ENCODE measurements at places on chromosomes 1 and 21.

GRCh38 chr1:2050461-2050792, 216 bp downstream of the PRKCZ start:
- no peak for DNase-seq

DNA sequence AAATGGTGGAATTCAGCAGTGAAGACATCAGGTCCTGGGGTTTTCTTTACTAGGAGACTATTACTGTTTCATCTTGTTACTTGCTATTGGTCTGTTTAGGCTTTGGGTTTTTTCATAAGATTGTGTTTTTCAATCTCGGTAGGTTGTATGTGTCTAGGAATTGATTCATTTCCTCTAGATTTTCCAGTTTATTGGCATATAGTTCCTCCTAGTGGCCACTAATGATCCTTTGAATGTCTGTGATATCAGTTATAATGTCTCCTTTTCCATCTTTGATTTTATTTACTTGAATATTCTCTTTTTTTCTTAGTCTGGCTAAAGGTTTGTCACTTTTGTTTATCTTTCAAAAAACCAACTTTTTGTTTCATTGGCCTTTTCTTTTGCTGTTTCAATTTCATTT, 233.0 kb downstream of the RWDD3 start:
- no peak for DNase-seq

- DNase-seq: no peak
These were observed 10.6 kb downstream of the CNR2 start for GRCh38 chr1:23902321-23903278.

- no peak for DNase-seq
These were observed 316.9 kb upstream of the ADGRL4 start for GRCh38 chr1:79323239-79324025.

- DNase-seq: no peak
These were observed 76.1 kb downstream of the SIPA1L2 start for GRCh38 chr1:232553809-232554208.

- no peak for DNase-seq
These were observed 1.2 kb downstream of the PLA2G4A start for GRCh38 chr1:186829686-186830587.

GRCh38 chr1:86419277-86419903, 4.6 kb upstream of the CLCA2 start:
- DNase-seq: no peak

- no peak for DNase-seq
These were observed 6.0 kb downstream of the FNBP1L start for GRCh38 chr1:93453911-93454310.

DNA sequence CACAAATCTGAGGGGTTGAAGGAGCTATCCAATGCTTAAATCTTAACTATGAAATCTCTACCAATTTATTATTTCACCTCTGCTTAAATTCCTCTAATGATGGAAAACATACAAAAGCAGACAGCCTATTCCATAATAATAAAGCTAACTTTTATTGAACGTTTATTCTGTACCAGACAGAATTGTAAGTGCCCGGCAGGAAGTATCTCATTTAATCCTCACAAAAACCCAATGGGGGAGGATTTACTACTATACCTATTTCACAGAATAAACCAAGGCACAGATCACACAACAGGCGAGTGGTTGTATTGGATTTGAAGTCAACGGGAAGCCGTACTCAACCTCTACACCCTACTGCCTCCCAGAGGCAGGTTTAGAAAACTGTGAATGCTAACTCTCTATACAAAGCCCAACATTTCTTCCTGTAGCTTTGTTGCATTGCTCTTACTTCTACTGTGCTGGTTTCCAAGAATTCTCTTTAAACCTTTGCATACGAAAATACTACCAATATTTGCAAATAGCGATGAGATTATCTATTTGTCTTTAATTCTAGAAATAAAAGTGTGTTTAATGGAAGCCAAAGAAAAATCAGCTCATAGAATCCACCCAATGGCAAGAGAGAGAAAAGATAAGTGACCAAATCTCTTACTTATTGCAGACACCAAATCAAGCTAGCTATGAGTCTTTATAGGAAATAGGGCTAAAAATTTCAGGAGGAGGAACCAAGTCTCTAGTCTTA, 33.5 kb upstream of the C1orf53 start:
- no peak for DNase-seq

DNA sequence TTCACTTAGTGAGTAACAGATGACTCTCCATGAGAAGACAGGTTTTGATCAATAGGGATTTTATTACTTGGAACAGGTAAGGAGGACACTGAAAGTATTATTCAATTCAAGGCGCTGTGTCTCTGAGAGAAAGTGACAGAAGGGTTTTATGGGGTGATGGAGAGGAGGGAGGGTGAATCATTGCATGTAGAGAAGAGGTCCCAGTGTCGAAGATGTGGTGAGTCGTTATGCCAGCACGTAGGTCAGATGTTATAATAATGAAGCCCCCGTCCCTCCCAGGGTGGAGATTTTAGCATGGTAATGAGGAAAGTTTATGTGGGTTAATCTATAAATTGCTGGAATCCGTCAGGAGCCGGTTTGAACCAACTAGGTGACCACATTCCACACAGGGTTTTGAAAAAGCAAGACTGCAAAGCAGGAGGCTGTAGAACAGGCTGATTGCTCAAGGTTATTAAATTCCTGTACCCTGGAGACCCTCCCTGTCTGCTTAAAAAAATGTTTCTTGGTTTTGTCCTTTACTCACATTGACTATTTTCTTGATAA, 586.4 kb upstream of the TMPRSS15 start:
- no peak for DNase-seq

- no peak for DNase-seq
These were observed 2.1 kb downstream of the SCCPDH start for GRCh38 chr1:246726255-246726679.

DNA sequence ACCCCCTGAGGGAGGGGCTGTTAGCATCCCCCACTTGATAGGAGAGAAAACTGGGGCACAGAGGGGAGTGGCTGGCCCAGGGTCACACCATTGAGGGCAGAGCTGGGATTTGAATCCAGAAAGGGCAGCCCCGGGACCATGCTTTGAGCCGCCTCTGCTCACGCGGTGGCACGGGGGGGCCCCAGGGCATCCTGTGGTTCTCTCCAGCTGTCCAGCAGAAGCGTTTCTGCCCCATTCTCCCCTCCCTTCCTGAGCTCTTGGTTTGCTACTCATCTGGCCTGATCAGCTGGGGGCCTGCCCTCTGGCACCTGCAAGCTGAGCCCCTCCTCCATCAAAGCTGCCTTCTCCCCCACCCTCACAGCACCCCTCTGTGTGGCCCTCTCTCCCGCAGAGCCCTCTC, 37.5 kb downstream of the FBXO2 start:
- DNase-seq: no peak

DNA sequence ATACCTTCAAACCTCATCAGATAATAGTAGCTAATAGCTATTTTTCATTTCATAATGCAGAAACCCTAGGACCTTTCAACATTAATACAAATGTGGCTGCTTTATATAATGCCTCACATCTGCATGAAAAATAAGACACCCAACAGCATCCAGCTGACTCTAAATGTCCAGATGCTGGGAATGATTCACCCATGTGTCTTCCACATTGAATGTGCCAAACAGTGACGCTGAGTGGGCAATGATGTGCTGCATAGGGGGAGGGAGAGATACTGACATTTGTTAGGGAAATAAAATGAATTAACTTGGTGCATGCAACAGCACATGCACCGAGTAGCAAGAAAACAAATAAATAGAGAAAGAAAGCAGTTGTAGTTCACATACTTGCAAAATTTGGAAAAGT, 199.3 kb downstream of the DSCAM start:
- no peak for DNase-seq

- no peak for DNase-seq
These were observed 299.4 kb downstream of the RYR2 start for GRCh38 chr1:237341391-237341790.

DNA sequence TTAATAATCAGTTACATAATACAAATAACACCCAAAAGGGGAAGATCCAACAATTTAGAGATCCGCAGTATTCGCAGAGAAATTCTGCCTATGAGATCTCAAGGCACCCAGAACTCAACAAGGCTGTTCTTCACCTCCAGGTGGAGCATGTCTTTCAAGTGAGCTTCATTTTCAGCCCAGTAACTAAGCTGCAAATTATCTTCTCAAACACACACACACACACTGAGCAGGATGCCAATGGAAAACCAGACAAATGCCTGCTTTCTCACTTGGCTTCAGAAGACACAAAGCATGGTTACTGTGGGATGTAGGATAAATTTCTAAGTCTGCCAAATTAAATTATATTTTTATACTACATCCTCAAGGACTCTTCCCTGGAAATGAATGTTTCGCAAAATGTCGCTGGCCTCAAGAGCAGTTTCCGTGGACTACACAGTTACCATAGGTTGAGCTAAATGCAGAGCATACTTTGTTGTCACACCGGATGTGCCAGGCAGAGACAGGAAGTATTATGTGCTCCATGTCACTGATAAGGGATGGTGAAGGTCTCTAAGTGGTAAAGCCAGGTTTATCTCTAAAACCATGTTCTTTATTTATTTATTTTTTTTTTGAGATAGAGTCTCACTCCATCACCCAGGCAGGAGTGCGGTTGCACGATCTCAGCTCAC, 30.3 kb downstream of the UBR4 start:
- DNase-seq: no peak
